ENCODE measurements at places on chromosomes 16 and 17.

DNA sequence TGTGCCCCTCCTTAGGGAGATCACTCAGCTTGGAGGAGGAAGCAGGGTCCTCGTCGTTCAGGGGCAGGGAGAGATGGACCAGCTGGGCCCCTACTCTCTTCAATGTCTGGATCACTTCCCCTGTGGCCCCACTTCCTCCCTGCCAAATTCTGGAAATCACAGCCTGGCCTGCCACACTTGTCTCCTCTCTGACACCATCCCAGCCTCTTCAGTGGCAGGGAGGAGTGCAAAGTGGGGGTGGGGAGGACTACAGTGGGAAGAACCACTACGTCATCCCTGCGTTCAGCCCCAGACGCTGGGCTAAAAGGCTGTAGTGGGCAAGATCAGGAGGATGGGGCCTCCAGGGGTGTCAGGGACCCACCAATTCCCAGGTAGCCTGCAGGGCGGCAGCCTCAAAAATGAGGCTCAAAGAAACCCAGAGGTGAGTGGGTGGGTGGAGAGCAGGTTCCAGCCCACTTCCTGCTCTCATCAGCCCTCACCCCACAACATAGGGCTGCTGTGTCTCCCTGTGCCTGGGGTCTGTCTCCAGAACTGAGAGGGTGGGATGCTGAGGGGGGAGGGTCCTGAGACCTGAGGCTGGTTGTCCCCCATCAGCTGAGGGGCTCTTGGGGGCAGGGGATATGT lies 25.0 kb upstream of the TAC4 start:
- no peak for DNase-seq

DNA sequence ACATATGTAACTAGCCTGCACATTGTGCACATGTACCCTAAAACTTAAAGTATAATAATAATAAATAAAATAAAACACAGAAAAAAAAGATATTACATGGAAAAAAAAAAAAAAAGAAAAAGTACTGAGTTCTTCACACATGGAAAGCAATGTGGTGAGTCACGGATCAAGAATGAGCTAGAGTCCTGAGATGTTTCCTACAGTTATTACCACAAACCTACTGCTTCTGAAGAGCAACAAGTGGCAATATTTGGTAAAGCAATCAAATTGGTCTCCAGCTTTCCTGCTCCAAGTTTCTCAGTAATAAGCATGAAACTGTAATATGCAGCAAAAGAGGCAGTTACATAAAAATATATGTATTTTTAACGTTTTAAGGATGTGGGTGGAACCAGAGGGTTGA lies 223.3 kb upstream of the SALL1 start:
- DNase-seq = peak; percentile 79

GRCh38 chr17:28466521-28467048 lies 6.9 kb upstream of the SLC13A2 start:
- DNase-seq = no peak

DNA sequence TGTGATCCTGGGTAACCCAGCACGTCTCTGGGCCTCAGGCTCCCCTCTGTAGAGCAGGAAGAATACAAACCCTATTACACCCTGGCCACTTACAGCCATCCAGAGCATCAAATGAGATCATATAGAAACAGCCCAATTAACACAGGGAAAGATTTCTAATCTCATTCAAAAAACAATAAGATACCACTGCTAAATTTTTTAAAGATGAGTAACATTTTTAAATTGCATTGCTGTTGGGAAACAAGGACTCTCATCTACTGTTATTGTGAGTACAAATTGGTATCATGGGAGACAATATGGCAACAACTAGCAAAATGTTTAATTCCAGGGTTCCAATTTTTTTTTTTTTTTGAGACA lies 41.1 kb downstream of the SRL start:
- DNase-seq = no peak

DNA sequence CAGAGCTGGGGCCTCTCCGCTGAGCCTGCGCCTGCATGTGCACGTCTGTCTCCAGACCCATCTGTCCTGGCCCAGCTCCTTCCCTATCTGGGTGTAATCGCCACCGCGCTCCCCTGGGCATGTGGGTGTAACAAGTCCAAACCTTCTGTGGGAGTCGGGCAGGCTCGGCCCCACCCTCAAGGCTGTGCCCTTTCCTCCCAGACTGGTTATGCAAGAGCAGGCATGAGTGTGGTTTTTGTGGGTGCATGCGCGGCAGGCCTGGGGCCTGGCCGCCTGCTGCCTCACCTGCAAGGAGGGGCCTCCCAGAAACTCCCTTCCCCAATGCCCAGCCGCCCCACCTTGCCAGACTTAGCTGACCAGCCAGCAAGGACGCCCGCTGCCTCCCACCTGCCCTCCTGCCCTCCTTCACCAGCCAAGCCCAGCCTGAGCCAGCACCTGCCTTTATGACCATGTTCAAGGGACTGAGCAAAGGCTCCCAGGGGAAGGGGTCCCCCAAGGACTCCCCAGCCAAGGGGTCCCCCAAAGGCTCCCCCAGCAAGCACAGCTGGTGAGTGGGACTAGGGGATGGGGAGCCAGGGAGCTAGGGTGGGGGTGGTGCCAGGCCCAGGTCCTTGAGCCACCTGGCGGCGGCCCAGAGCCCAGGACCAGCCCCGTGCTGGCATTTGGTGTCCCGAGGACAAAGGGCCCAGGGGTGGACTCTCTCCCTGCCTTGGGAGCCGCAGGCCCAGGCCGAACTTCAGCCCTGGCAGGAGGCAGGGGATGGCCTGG lies at the start of gene EVPLL:
TSS of gene EVPLL (plus strand) at position 342 of the 768 bp plus-strand sequence. CDS start 3,160 bp downstream, outside the sequence.
- no peak for DNase-seq

GRCh38 chr16:65195998-65196397 lies 74.1 kb upstream of the CDH11 start:
- DNase-seq = no peak

DNA sequence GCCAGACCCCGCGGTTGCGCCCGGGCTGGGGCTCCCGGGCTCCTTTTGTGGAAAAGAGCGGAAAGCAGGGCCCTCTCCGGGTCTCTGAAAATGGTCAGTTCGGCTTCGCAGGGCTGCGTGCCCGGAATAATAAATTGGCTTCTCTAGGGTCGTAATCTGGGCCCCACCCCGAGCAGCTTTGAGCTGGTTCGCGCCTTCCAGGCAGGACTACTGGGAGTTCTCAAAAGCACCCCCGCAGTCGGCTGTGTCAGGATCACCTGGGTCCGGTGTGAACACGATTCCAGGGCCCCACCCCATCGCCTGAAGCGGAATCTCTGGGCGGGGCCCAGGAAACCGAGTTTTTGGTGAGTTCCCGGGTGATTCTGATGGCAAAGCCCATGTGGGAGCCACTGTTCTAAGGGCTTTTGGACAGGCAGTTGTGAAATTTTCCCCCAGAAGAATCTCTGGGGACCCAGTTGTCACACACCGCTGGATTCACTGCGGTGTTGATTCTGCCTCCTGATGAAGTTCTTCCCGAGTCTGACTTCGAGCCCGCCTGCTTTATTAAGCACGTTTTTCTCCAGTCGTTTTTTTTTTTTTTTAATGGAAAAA lies 77.0 kb downstream of the MRC2 start:
- DNase-seq = no peak

DNA sequence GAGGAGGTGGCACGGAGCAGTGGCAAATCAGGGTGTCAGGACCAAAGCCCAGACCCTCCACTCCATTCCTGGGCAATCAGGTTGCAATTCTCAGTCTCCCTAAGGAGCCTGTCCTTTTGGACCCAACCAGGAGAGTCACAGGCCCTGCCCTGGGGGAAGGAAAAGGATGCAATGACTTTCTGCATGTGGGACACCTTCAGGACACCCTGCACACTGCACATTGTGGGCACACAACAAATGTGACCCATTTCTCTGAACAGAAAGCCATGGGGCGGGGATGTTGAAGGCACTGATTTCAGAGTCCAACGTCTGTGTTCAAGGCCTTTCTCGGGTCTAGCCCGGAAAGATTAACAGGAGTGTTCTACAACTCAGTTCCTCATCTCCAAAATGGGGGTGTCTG lies 286.2 kb upstream of the FOXF1 start:
- no peak for DNase-seq

DNA sequence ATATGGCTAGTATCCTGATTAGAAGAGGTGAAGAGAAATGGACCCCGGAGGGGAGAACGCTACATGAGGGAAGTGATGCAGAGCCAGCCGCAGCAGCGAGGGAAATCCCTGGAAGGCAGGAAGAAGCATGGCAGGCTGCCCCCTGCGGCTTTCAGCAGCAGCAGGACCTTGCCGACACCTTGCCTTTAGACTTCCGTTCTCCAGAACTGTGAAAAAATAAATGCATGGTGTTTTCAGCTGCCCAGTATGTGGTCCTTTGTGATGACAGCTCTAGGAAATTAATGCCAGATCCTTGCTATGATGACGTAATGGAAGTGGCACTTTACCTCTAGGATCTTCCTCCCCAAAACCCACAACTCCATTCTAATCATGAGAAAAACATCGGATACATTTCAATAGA lies 9.7 kb upstream of the ZFP1 start:
- DNase-seq = peak; percentile 40
